ENCODE measurements at places on chromosomes 1 and 21.

DNA sequence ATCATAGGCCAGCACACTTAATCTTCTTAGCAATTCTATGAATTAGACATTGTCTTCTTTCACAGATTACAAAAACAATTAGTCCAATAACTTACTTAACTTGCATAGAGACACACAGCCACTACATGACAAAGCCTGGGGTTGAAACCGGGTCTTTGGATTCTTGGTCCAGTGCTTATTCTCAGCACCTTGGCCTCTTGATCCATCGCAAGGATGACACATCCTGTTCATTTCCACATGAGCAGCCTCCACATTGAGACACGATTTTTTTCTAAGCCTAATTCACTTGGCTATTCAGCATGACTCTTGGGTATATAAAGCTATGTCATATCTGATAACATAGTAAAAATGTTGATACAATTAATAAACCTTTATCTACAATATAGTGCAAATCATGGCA lies 221.0 kb upstream of the FOXD3 start:
- DNase-seq, result no peak

- DNase-seq, result peak; percentile 51
Measured at GRCh38 chr1:82472489-82473131, 671.9 kb downstream of the ADGRL2 start.

GRCh38 chr1:161089251-161089924 lies at the start of gene NECTIN4:
Gene NECTIN4, minus strand, starts transcription at chr1:161089558. Its CDS starts 262 bp downstream, at chr1:161089296.
- no peak for DNase-seq

- no peak for DNase-seq
Measured at GRCh38 chr1:160375788-160376524, 9.1 kb downstream of the NHLH1 start.

DNA sequence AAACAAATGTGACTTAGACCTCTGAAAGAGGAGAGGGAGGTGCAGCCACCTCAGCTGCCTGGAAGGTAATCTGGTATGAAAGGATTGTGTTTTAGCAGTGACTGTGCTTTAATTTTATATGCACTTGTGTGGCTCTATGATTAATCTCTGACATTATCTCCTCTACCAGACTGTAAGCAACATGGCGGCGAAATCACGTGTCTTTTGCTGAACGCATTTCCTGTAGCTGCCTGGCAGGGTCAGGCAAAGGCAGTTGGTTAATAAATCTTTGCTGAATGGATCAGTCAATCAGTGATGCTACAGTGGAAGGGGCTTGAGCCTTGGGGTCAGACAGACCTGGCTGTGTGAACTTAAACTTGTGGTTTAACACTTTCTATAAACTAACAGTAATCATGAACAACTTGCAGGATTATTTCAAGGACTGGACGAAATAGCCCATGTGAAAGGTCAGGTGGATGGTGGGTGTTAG lies 96.9 kb downstream of the ADSS2 start:
- no peak for DNase-seq

DNA sequence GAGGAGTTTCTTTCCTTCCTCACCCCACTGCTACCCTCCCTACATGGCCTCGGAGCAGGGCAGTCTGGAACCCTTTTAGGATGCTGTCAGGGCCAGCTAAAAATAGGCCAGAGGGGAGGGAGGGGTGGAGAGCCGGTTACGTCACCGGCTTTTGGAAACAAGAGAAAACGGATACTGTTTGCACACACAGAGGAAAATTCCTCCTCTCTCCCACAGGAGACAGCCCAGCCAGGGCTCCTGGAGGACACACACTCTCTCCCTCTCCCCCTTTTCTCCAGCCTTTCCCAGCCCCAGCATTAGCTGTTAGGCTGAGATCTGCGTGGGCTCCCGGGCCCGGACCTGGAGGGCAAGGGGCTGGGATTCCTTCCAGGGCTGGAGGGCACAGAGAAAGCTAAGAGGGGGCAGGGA lies 20.0 kb upstream of the ALDH4A1 start:
- peak; percentile 64 for DNase-seq

DNA sequence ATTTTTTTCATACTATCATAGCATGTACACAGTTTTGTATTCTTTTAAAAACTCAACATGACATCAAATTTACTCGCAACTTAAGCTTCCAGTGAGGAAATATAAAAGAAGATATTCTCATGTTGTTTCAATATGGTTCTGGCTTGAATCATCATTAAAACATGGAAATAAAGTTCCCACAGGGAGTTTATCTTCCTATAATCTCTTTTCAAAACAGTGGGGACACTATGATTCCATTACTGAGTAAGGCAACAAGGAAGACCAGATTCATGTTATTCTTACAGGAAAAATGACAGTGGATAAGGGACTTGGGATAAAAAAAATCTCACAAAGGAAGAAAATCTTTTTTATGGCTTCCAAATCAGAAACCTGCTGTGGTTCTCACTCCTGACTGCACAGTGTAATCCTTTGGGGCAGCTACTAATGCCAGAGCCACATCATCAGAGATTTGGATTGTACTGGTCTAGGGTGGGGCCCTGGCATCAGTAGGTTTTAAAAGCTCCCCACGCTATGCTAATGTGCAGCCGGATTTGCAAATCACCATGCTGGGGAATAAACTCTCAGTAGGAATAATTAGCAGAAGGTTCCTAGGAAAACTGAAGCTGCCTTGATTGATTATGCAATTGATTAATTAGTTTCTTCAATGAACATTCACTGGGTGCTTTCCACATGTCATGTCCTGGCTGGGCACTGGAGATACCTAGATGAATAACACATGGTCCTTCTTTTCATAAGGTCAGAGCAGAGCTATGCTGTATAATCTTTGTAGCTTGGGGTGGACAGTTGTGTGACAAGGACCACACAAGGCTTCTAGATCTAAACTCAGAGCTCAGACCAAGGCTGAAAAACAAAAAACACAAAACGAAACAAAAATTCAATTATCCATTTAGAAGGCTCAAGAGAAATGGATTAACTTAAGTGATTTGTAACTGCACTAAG lies 71.1 kb upstream of the C8B start:
- no peak for DNase-seq

GRCh38 chr1:31909691-31910090 lies 28.5 kb downstream of the PTP4A2 start:
- DNase-seq, result no peak

DNA sequence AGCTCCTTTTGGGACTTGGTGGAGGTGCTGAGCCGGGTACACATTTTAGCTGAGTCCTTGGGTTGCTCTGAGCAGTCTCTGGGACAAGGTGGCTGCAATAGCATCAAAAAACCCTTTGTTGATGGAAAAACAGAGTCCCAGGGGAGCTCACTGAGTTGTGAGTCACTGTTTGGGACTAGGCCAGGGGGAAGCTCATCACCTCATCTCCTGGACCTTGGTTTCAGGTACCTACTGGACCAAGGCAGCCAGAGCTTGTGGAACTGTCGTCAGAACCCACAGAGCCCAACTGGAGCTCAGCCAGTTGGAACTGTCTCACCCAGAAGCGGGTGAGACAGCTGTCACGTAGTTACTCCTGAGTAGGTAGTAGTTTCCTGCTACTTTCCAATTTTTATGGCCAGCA lies 146.7 kb downstream of the HLX start:
- DNase-seq, result no peak

GRCh38 chr1:63651161-63651701 lies 58.0 kb downstream of the PGM1 start:
- no peak for DNase-seq

DNA sequence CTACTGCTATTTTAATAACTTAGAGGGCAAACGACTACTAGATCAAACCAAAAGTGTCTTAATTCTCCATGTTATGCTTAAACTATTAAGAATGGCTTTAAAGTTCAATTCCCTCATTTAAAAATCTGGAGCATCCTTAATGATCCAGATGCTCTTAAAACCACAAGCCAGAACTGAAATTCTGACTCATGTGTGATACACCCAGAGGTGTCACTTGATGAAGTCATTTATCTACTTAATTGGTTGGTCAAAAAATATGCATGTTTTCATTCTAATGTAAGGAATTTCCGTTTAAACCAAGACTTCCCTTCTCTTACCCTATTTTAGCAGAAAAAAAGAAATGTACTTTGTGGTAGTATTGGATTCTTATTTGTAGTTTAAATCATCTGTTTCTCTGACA lies 1261.2 kb upstream of the B3GALT2 start:
- no peak for DNase-seq

- DNase-seq, result no peak
Measured at GRCh38 chr1:237959838-237960237, 69.1 kb upstream of the ZP4 start.

DNA sequence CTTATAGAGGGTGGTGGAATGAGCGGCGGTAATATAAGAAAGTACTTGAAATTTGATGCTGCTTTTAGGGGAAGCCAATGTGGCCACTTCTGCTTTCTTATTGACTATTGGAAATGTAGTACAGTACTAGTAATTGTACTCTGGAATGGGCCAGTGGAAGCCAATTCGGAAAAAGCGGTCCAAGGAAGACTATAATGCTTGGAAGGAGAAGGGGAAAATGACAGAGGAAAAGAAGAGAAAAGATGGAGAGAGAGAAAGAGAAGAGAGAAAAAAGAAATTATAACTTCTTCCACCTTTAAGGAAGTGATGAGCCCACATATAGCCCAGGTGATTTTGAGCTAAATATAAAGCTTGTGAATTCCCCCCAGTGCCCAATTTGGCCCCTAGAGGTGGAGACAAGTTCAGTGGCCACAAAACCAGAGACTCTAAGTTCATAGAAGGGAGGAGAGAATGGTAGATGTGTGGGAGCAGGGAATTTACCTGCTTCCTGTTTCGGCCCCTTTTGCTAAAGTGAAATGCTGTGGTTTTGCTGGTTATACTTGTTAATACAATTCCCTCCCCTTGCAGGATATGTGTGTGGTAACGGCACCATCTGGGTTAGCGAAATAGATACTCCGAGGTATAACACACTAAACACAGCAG lies 35.7 kb upstream of the DUSP10 start:
- no peak for DNase-seq

DNA sequence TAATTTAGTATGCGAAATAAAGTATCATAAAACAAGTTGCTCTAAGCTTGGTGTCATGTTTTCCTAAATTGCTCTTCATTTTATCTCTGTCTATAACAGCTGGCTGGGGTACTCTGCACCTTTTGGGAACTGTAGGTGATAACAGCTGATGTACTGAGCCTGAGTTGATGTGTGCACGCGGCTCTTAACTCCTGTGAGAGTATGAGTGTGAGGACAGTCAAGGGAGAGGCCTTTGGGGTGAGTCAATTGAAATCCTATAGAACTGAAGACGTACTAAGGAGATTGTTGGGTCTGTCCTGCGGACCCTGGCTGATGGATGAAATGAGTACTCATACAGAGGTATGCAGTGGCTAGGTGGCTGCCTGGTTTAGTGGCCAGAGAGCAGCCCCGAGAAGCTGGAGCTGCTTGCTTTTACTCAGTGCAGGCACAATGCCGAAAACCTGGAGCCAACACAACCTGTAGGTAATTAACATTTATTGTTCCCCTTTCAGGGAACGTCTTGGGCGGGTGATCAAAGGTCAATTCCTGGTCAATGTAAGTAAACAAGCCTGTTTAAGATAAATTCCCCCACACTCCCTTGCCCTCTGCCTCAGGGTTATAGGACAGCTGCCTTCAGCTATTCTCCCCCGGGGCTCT lies 188.5 kb downstream of the PRDM2 start:
- DNase-seq, result no peak

DNA sequence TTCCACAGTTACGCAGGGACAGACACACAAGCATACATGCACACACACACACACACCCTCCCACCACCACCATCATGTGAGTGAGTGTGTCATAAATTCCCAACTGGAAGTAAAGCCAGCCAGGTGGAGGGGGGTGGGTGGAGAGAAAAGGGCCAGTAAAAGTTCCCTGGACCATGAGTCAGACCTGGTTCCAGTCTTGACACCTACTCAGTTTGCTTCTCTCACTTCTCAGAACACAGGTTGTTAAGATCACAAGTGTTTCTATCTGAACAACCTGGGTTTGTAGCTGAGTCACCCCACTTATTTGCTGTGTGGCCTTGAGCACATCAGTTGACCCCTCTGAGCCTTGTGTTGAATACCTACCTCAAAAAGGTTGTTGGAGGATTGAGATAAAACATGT lies 9.6 kb downstream of the EPHA10 start:
- no peak for DNase-seq

DNA sequence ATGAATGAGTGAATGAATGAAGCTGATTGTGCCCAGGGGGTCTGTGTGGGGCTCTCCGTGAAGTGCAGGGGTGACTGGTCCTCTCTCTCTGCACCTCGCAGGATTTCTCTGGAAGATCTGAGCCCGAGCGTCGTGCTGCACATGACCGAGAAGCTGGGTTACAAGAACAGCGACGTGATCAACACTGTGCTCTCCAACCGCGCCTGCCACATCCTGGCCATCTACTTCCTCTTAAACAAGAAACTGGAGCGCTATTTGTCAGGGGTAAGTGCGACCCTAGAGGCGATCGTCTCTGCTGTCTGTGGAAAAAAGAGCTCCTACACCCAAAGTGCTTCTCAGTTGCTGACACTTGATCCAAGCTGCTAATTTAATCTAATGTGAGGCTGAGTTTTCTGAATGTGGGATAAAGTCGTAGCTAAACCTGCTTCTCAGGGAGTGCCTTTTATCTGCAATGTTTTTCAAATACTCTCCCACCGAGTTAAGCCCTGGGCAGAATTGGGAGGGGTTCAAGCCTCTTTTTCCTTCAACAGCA lies 101.7 kb downstream of the HUNK start:
- DNase-seq, result no peak

DNA sequence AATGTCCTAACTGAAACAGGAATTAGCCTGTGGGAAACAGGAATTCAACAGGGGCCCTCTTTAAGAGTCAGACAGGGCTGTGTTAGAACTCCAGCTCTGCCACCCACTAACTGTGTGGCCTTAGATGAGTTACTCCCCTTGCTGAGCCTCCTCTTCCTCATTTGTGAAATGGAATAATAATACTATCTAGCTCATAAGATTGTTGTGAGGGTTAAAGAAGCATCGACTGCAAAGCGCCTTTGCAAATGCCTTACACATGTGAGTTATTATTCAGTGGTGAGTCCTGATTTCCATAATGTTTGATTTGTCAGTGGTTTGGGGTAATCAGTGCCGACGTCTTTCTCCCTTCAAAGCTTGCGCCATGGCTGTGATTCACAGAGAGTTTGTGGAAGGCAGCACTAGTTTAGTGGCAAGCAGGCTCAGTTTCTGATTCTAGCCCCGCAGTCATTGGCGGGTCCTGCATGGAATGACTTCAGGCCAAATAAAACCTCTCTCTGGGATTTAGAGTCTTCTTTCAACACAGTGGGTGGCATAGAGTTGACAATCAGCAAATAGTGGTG lies 388.5 kb downstream of the PLPP3 start:
- no peak for DNase-seq

DNA sequence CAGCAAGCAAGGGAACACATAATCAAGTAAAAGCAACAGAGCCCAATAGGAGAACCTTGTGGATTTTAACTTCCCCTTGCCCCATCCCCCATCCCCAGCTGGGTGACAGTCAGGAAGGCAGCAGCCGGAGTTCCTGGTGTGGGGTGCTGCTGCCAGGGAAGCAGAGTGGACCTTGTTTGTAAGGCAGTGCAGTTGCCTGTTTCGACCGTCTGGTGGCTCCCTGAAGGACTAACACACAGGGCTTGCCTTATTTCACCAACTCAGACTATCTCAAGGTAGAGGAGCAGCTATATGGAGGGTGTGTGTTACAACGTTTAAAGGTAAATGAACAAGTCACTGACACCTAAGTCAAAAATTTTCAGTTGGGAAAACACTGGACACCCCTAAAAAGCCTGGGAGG lies 6.6 kb downstream of the KRTAP10-8 start:
- no peak for DNase-seq

- DNase-seq, result no peak
Measured at GRCh38 chr21:42542596-42542995, 28.9 kb downstream of the SLC37A1 start.

Data from NCI-H2171 (cell line).